ENCODE measurements at places on chromosomes 12 and 14. TPM values are rescaled to one million over a fixed set of nuclear protein-coding genes. Genes with fewer than 3 reads are reported as not detected.

GRCh38 chr12:50927766-50928224 is 24.5 kb upstream of the HIGD1C start:
- no peak for DNase-seq

The FAM181A gene
- not detected for total RNA-seq

GRCh38 chr14:92967346-92967926 is 44.5 kb downstream of the CHGA start:
- no peak for DNase-seq

The PTCSC3 gene
- total RNA-seq: not detected

DNA sequence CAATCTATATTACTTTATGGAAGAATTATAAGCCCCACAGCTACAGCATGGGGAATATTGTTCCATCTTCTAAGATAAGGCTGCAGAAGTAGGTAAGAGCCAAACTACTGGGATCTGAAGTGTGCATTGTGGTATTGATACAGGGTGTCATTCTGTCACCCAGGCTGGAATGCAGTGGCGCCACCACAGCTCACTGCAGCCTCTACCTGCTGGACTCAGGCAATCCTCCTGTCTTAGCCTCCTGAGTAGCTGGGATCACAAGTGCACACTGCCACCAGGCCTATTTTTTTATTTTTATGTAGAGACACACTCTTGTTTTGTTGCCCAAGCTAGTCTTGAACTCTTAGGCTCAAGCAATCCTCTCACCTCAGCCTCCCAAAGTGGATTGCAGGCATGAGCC is 21.3 kb upstream of the DIP2B start:
- no peak for DNase-seq

- DNase-seq: no peak
Observed at GRCh38 chr12:67477681-67478265, 170.8 kb upstream of the DYRK2 start.

- no peak for DNase-seq
Observed at GRCh38 chr12:27178723-27179399, 65.2 kb upstream of the STK38L start.

The LRRC10 gene
- not detected for total RNA-seq

The ACOT2 gene
- 16.4 TPM for total RNA-seq

The PLD4 gene
- total RNA-seq: 0.04 TPM

The ESPL1 gene
- 63.4 TPM for total RNA-seq

The LRIG3 gene
- not detected for total RNA-seq

- DNase-seq: no peak
Observed at GRCh38 chr12:67456431-67456901, 187.3 kb downstream of the CAND1 start.

GRCh38 chr14:24988760-24989159 is 61.2 kb downstream of the STXBP6 start:
- DNase-seq: no peak

DNA sequence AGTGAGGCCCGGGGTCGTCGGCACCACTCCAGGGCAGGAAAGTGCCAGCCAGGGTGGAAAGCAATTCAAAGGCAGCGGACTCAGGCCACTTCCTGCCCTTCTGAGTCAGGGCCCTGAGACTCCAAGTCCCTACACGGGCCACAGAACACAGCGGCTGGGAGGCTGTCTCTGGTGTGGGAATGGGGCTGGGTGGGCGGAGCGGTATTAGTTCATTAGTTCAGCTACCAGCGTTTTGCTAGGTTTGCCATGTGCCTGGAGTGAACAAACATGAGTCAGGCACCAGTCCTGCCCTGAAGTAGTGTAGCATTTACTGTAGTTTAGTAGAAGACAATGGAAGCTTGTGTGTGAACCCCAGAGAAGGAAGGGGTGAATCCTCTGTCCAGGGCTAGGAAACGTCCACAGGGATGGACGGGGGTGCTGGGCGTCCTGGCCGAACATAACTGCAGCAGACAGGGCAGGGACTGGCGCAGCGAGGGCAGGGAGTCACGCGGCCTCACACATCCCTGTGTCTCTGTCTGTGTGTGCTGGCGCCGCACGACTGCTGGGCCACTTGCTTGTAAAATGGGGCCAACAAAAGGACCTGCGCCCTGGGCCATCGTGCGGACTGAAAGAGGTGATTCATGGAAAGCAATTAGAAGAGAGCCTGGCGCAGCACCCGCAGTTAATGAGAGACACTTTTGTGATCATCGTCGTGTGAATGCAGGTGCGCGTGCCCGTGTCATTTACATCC is 186.4 kb upstream of the PRMT8 start:
- DNase-seq: no peak

DNA sequence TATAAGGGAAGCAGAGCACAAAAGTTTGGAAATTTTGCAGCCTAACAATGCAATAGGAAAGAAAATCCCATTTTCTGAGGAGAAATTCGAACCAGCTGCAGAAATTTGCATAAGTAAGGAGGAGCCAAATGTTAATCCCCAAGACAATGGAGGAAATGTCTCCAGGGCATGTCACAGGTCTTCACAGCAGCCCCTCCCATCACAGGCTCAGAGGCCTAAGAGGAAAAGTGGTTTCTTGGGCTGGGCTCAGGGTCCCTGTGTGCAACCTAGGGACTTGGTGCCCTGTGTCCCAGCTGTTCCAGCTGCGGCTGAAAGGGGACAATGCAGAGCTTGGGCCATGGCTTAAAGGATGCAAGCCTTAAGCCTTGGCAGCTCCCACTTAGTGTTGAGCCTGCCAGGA is 190.0 kb downstream of the MDGA2 start:
- DNase-seq: no peak

DNA sequence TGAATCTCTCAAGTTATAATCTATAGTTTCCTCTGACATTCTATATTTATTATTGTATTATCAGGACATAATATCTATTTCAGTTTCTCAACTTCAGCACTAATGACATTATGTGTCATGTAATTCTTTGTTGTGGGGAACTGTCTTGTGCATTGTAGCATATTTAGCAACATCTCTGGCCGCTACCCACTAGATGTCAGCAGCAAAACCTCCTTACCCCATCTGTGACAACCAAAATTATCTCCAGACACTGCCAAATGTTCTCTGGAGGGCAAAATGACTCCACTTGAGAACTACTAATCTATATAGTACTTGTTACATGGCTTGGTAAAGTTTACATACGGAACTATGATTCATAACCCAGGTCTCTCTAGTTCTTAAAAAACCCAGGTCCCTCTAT is 110.2 kb downstream of the RASSF9 start:
- DNase-seq: no peak

GRCh38 chr12:104220931-104221330 is 5.4 kb downstream of the TXNRD1 start:
- no peak for DNase-seq

The KRT77 gene
- total RNA-seq: not detected

DNA sequence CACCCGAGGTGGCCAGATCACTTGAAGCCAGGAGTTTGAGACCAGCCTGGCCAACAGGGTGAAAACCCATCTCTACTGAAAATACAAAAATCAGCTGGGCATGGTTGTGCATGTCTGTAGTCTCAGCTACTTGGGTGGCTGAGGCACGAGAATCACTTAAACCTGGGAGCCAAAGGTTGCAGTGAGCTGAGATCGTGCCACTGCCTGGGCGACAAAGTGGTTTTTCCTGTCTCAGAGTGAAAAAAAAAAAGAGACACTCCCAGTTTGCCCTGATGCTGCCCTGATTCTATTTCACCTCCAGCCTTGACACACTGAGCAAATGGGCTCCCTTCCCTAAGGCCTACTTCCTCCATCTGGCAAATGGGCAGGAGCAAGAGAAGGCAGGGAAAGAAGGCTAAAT is 28.5 kb upstream of the PLEK2 start:
- no peak for DNase-seq

- DNase-seq: no peak
Observed at GRCh38 chr12:27934276-27934675, 38.3 kb downstream of the PTHLH start.

The OAS3 gene
- total RNA-seq: 11.2 TPM

- no peak for DNase-seq
Observed at GRCh38 chr14:105261781-105262180, 13.4 kb downstream of the BTBD6 start.

- DNase-seq: no peak
Observed at GRCh38 chr12:31371256-31371620, 45.3 kb upstream of the SINHCAF start.

- no peak for DNase-seq
Observed at GRCh38 chr12:83390186-83390585, 703.5 kb downstream of the TMTC2 start.

The RNF41 gene
- total RNA-seq: 41.2 TPM

The NINJ2 gene
- 3.3 TPM for total RNA-seq

GRCh38 chr12:76020731-76021672 is 10.6 kb downstream of the PHLDA1 start:
- peak; percentile 52 for DNase-seq

- DNase-seq: no peak
Observed at GRCh38 chr12:20262119-20262518, 106.2 kb upstream of the PDE3A start.

- DNase-seq: no peak
Observed at GRCh38 chr12:49061157-49061650, 610 bp upstream of the KMT2D start.

DNA sequence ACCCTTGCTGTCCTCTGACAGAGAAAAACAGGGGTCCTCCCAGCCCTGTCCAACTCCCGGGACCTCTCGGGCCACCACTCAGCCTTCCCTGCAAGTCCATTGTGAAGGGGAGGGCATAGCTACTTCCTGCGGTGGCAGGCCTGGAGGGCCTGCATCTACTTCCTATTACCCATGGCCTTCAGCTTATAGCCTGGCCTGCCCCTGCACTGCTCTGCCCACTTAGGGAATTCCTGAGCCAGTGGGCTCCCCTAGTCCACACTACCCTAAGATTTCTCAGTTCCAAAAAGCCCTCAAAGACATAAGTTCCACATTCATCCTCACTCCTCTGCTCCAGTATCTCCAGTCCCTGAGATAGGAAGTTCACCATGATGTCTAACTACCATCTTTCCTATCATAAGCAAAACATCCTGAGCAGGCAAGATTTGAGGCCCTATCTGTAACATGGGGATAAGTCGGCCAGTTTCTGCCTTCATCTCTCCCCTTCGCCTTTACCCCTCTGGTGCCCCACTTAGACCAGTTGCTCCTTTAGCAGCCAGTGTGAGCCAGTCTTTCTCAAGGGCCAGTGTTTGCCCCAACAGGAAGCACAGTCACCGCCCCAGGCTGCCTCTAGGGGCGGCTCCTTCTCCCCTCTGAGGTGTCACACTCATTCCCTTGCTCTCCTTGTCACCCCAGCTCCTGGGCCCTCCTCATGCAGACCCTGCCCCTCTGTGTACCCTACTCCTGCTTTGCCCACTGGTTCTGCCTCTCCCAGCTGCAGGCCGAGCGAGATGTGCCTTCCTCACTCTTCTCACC is 10.9 kb downstream of the HDAC7 start:
- DNase-seq: no peak

The ART4 gene
- not detected for total RNA-seq

DNA sequence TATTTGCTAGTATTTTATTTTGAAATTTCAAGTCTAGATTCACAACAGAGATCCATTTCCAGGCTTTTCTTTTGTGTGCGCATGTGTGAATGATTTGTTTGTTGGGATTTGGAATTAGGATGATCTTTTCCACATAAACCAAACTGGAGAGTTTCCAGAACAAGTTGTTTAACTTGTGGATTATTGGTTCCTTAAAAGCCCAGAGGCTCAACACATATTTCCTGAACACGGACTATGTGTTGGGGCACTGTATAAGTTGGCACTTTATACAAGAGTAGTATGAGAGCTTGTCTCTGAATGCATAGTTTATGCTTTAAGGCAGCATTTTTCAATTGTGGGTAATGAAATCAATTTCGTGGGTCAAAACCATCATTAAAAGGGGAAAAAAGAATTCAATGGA is 67.3 kb upstream of the FUT8 start:
- no peak for DNase-seq

DNA sequence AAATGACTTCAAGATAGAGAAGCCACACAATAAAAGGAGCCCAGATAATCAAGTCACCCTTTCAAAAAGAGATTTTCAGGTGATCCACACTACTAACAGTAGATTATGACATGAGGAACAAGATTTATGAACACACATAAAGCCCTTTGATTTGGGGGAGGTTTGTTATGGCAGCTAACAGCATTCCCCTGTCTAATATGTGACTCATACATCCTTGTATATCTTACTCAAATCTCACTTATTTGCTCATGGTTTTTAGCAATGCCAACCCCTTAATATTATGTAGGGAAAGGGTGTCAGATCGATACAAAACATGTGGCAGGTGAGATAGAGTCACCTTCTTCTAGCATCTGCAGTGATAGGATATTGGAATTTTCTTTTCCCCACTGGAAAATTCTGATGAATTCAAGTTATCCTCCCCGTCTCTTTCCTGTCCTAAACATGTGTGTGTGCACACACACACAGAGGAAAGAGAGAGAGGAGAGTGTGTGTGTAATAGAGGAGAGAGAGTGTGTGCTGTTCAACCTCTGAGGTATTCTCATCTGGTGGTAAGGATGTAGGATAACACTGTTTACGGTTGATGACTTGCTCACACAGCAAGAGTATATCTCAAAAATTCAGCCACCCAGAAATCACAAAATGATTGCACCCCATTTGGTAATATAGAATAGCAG is 319.9 kb downstream of the KCNC2 start:
- no peak for DNase-seq

- no peak for DNase-seq
Observed at GRCh38 chr12:80802652-80803400, 86.1 kb downstream of the MYF5 start.

The PRH2 gene
- not detected for total RNA-seq

The PCNX1 gene
- total RNA-seq: 37.4 TPM

The CD69 gene
- total RNA-seq: 66.8 TPM

DNA sequence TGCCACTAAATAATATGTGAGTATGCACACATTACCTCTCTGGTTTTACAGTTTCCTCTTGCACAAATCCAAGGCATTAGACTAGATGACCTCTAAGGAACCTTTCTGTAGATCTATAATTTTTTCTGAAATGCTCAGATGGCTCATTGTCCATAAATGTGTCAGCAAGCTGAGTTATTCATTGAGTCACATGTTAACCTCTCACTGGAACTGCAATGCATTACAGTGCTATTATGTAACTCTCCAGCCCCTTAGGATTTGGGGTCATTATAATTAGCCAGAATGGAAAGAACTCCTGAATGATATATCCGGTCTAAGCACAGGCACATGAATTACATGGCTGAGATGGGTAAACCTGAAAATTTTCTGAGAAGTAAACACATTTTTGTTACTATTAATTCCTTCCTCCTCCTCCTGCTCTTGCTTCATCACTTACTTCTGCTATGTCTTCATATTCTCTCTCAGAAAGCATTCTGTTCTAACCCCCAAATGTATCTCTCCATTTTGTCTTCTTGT is 20.3 kb upstream of the DRAM1 start:
- DNase-seq: no peak

The RNASE3 gene
- not detected for total RNA-seq

- DNase-seq: peak; percentile 13
Observed at GRCh38 chr14:106442857-106443256, 916.5 kb downstream of the TMEM121 start.

GRCh38 chr12:85600841-85601240 is 235.4 kb downstream of the RASSF9 start:
- no peak for DNase-seq

- no peak for DNase-seq
Observed at GRCh38 chr12:39505023-39505422, 62.1 kb upstream of the KIF21A start.

The ANO4 gene
- total RNA-seq: not detected

GRCh38 chr12:101068402-101068801 is 141.6 kb downstream of the SLC5A8 start:
- no peak for DNase-seq

GRCh38 chr12:89513544-89513943 is 11.1 kb downstream of the GALNT4 start:
- DNase-seq: no peak

The BATF gene
- total RNA-seq: 165 TPM

The CLEC4A gene
- total RNA-seq: 0.42 TPM

Data from CD8-positive, alpha-beta memory T cell (primary cell).